NCI-H226 (cell line): ENCODE measurements at places on chromosomes 3 and 15.

- DNase-seq: peak; percentile 40
Measured at GRCh38 chr15:78212546-78213424, 21.6 kb downstream of the ACSBG1 start.

DNA sequence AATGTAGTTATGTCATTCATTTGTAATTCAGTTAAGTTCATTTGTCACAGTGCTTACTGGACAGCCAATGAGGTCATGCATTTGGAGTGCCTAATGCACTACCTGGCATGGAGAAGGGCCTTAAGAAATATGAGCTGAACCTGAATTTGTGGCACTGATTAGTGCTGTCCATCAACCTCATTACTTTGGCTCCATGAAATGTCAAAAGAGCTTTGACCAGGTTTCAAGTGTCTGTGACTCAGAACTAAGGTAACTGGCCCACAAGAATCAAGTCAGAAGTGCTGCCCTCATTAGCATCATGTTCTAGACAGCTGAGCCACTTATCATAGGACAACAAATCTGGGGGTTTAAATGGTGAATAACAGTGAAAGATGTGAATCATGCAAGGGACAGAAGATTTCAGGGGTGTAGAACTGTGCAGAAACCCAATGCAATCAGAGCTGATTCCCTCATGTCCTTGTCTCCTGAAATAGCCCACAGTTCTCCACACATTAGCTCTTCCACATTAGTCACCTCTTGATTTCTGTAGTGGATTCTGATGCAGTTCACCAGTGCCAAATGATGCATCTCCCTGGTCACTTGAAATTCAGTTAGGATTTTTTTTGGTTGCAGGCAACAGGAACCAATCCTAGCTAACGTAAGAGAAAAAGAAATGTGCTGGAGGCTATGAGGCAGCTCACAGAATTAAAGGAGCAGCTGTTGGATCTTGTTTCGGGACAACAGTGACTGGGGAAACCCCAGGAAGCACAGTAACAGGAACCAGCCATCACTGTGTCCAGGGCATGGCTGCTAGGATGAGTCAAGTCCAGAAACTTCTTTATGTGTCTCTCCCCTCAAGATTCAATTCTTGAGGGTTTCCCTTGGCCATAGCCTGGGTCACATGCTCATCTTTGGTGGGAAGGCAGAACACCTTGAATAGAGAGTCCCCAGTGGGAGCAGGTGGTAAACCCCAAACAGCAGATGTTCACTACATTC is 38.7 kb downstream of the CHST2 start:
- DNase-seq: peak; percentile 21

DNA sequence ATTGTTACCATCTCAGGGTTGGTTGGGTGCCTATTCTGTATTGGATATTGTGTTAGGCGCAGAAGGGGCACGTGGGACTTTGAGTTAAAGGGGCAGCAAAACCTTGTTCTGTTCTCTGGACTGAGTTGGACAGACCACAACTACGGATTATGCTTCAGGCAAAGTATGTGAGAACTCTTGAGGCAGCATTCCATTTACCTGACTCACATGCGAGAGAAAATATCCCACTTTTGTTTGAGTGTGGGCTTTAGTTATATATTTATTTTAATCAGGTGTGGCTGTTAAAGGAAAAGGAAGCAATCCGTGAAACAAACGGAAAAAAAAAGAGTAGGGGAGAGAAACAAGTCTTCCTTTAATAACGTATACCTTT is 627 bp upstream of the PLS1 start:
- DNase-seq: peak; percentile 83

GRCh38 chr15:32651229-32651837 is 9.8 kb downstream of the SCG5 start:
- DNase-seq: no peak

- DNase-seq: peak; percentile 50
Measured at GRCh38 chr3:193605876-193606275, 12.9 kb downstream of the OPA1 start.

DNA sequence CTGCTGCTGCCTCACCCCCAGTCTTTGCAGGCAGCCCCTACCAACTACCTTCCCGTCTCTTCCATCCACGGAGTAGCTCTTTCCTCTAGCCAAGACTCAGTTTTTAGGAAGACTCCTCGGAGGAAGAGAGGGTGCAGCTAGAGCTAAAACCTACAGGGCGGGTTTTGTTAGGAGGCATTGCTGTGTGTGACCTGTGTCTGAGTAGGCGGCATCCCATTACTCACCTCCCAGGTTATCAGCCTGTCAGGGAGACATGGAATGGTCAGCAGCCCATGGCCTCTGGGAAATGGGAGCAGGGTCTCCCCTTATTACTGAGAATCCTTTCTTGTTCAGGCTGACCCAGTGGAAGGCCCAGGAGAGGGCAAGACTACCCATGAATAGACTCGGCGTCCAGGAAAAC is 43.8 kb upstream of the FGD5 start:
- no peak for DNase-seq

- no peak for DNase-seq
Measured at GRCh38 chr3:10251006-10251405, 2.7 kb downstream of the TATDN2 start.
